ENCODE measurements at places on chromosomes 7 and 10.

DNA sequence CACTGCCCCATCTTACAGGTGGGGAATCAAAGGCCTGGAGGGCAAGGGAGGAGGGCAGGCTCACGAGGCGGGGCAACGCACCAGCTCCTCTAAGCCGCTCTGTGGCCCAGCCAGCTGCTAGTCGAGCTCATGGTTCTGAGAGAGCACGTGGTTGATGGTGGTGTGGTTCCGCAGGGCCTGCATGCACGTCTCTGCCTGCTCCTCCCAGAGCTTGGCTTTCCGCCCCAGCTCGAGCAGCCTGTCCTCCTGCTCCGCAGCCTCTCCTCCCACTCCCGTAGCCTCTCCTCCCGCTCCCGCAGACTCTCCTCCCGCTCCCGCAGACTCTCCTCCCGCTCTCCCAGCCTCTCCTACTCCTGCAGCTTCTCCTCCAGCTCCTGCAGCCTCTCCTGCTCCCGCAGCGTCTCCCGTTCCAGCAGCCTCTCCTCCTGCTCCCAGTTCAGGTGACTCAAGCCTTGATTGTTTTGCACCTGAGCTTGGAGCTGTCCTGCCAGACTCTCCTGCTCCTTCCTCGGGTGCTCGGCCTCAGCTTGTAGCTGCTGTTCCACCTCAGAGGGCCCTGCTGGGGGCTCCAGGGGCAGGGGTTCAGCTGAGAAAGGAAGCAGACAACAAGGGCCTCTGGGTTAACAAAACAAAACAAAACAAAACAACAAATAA, 19.1 kb upstream of the MTPAP start:
- H3K36me3 ChIP-seq, result no peaks in the 10 kb centered on the region
- no peaks in the 10 kb centered on the region for H3K27me3 ChIP-seq
- no peaks in the 10 kb centered on the region for H3K4me1 ChIP-seq
- no peak overlapping the region for H3K27ac ChIP-seq

DNA sequence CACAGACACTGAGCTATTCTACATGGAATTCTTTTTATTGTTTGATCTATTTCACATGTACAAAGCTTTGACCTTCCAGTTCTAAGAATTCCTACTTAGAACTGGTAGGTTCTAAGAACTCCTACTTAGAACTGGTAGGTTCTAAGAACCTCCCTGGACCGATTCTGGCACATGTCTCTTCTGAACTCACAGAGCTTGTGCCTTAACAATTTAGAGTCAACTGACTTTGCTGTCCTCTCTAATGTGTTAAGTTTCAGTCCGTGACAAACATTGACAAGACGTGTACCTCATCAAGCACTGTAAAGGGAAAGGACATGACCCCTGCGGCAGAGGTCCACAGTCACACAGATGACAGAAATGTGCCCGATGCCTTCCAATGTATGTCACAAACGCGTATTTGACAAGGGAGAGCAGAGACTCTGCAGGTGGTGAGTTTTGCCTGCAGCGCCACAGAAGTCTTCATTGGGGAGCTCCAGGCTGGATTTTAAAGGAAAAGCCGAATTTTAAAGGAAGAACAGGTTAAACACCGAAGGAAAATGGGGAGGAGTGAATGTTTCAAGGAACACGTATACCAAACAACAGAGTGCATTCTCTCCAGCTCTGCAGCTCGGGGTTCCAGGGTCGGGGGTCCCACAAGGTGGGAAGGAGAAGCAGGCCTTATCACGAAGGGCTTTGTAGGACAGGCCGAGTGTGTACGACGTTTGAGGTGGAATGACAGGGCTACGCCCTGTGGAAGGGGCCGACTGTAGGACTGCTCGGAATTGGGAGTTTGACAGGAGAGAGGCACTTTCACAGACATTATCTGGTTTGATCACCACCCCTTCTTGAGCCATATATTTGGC, 161.1 kb upstream of the KLF14 start:
- no peaks in the 10 kb centered on the region for H3K27me3 ChIP-seq
- no peaks in the 10 kb centered on the region for H3K36me3 ChIP-seq
- DNase-seq, result no peak
- H3K27ac ChIP-seq, result peak overlapping the region; percentile 91
- H3K4me1 ChIP-seq, result peaks cover 34% of the 10 kb centered on the region

DNA sequence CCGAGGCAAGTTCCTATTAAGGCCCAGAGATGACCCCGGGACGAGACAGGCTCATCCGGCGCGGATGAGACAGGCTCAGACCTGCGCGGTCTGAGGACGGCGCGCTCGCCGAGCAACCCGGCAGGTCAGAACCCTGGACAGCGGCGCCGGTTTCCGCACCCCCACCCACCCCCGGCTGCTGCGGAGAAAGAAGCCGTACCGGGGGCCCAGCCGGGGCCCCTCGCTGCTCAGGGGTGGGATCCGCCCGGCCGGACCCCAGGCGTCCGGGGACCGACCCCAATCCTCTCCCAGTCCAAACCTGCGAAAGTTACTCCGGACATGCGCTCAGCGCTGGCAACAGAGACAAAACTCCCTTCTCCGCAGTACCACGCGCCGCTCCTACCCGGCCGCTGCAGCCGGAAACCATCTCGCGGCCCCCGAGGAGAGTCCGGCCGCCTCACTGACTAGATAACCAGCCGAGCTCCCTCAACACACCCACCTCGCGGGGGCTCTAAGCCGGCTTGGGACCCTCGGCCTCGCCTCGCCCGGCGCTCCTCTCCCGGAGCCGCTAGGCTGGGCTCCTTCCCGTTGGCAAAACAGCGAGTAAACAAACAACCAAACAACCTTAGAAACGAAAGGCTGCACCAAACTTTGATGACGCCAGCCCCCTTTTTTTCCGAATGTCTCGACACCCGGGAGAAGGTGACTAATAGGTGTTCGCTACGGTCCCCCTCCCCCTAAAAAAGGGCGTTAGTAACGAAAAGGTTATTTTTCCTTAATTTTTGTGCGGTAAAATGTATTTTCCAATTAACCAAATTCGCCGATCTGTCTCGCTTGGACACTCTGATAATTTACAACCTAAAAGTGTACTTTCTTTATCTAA, 2.3 kb upstream of the DRGX start:
- peak overlapping the region; percentile 54 for H3K4me3 ChIP-seq
- no peaks in the 10 kb centered on the region for H3K4me1 ChIP-seq
- peaks cover 85% of the 10 kb centered on the region for H3K27me3 ChIP-seq
- no peak overlapping the region for H3K27ac ChIP-seq
- DNase-seq, result peak; percentile 61

DNA sequence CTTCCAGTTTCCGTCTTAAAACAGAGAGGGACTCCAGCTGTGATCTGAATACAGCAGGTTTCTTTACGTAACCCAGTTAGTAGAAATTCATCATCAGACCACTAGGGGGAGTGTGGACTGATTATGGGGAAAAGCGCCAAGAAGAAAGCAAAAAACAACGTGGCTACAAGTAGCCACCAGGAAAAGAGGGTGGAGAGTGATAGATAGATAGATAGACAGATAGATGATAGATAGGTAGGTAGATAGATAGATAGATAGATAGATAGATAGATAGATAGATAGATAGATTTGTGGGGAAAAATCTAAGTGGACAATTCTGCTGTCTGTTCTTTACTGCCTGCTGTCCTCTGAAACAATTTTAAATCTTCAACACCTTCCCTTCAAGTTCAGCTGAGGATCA, 12.7 kb upstream of the AKR1B10 start:
- DNase-seq, result no peak
- no peaks in the 10 kb centered on the region for H3K27me3 ChIP-seq
- no peaks in the 10 kb centered on the region for H3K4me1 ChIP-seq
- H3K4me3 ChIP-seq, result no peak overlapping the region
- no peak overlapping the region for H3K27ac ChIP-seq

DNA sequence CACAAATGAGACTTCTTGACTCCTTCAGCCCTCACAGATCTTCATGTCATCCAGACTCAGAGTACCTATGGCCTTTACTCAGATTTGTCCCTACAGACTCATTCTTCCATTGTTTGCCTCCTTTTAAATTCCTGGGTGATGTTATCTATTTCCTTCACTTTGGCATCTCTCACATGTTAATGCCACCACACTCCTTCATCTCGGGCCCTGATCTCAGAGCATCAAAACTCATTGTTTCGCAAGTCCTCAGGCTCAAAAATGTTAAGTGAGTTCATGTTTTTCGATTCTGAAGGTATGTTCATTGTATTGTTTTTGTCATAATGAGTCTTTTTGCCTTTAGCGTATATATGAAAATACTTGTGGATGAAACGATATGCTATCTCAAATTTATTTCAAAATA, 62.3 kb upstream of the AHR start:
- no peaks in the 10 kb centered on the region for H3K4me1 ChIP-seq
- no peaks in the 10 kb centered on the region for H3K27me3 ChIP-seq
- H3K27ac ChIP-seq, result no peak overlapping the region
- H3K4me3 ChIP-seq, result no peak overlapping the region
- no peak for DNase-seq

DNA sequence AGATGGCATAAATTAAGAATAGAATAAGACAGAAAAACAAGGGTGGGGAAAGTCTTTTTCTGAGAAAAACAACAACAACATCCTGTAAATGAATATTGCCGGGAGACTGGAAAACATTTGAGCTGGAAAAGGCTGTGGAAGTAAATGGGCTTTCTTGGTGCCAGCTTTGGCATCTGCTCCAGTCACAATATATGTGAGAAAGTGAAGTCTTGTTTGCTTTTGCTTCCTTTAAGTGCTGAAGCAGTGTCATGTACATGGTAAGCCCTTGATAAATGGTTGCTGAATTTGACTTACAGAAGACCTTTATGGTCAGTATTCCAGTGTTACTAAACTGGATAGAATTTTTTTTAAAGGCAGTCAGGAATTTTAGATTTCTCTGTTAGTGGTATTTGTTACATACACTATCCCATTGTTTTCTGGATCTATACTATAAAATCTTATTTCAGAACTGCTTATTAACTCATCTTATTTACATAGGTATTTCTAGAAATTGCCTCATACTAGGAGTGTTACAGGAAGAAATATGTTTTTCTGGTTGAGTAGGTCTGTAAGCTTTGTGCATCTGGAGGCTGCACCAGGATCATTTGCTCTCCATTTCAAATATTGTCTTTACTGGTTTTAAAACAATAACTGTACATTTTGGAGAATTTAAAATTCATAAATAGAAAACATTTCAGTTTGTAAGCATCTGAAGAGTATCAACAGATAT, 201.7 kb upstream of the FOXP2 start:
- DNase-seq, result no peak
- no peak overlapping the region for H3K27ac ChIP-seq
- H3K27me3 ChIP-seq, result no peaks in the 10 kb centered on the region
- H3K4me3 ChIP-seq, result no peak overlapping the region

- no peak for DNase-seq
- peaks cover 28% of the 10 kb centered on the region for H3K27me3 ChIP-seq
Measured at GRCh38 chr7:38978491-38978890, 782 bp downstream of the POU6F2 start.

GRCh38 chr10:86449926-86450558, 71.5 kb downstream of the WAPL start:
- no peaks in the 10 kb centered on the region for H3K27me3 ChIP-seq
- no peaks in the 10 kb centered on the region for H3K4me1 ChIP-seq
- no peak for DNase-seq

- H3K27me3 ChIP-seq, result no peaks in the 10 kb centered on the region
- H3K27ac ChIP-seq, result no peak overlapping the region
- H3K4me1 ChIP-seq, result no peaks in the 10 kb centered on the region
- no peak overlapping the region for H3K4me3 ChIP-seq
- DNase-seq, result no peak
Measured at GRCh38 chr7:134995239-134996096, 9.2 kb downstream of the AGBL3 start.

- no peaks in the 10 kb centered on the region for H3K27me3 ChIP-seq
- H3K4me1 ChIP-seq, result peaks cover 10% of the 10 kb centered on the region
- no peak for DNase-seq
- no peaks in the 10 kb centered on the region for H3K36me3 ChIP-seq
- H3K4me3 ChIP-seq, result no peak overlapping the region
Measured at GRCh38 chr7:132246591-132246990, 329.7 kb downstream of the PLXNA4 start.

- H3K27ac ChIP-seq, result peak overlapping the region; percentile 66
- H3K36me3 ChIP-seq, result no peaks in the 10 kb centered on the region
- H3K27me3 ChIP-seq, result no peaks in the 10 kb centered on the region
- peak overlapping the region; percentile 6 for H3K4me3 ChIP-seq
Measured at GRCh38 chr10:63481815-63482421, 16.1 kb upstream of the JMJD1C start.

- H3K4me1 ChIP-seq, result no peaks in the 10 kb centered on the region
- no peaks in the 10 kb centered on the region for H3K36me3 ChIP-seq
- peak; percentile 33 for DNase-seq
- peak overlapping the region; percentile 54 for H3K27ac ChIP-seq
- H3K27me3 ChIP-seq, result no peaks in the 10 kb centered on the region
Measured at GRCh38 chr7:71239586-71240268, 107.8 kb downstream of the GALNT17 start.

DNA sequence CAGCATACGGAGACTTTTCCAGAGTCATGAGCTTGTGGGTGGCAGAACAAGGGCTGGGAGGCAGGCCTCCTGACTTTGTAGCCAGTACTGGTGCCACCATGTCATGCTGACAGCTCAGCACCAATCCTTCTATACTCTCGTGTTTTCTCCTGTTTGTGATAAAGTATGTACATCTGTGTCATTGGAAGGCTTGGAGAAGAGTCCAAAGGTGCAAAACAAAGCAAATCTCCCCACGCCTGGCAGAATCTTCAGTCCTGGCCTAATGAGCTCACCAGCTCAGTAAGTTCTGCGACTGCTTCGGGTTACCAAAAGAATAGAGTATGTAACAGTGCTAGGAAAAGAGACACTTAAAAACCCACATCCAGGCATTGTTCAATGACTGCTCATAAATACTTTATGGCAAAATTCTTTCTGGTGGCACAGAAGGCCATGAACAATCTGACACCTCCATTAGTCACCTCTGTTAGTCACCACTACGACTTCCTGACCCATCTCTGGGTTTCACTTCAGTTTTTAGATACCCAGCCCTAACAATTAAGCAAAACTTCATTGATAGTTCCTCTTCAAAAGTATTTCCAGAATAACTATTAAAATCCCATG, 24.5 kb downstream of the STEAP1 start:
- no peaks in the 10 kb centered on the region for H3K4me1 ChIP-seq
- no peaks in the 10 kb centered on the region for H3K27me3 ChIP-seq
- H3K36me3 ChIP-seq, result no peaks in the 10 kb centered on the region
- DNase-seq, result no peak

GRCh38 chr7:56046721-56047445, 4.4 kb downstream of the PSPH start:
- peaks cover 6% of the 10 kb centered on the region for H3K4me1 ChIP-seq
- no peaks in the 10 kb centered on the region for H3K36me3 ChIP-seq
- no peak overlapping the region for H3K27ac ChIP-seq
- no peaks in the 10 kb centered on the region for H3K27me3 ChIP-seq
- no peak overlapping the region for H3K4me3 ChIP-seq

- peaks cover 4% of the 10 kb centered on the region for H3K36me3 ChIP-seq
- no peak overlapping the region for H3K4me3 ChIP-seq
- H3K27me3 ChIP-seq, result no peaks in the 10 kb centered on the region
- no peak overlapping the region for H3K27ac ChIP-seq
- no peaks in the 10 kb centered on the region for H3K4me1 ChIP-seq
Measured at GRCh38 chr7:85851571-85852193, 664.8 kb upstream of the SEMA3D start.

- no peaks in the 10 kb centered on the region for H3K27me3 ChIP-seq
- no peak for DNase-seq
- no peaks in the 10 kb centered on the region for H3K4me1 ChIP-seq
- no peaks in the 10 kb centered on the region for H3K36me3 ChIP-seq
- H3K27ac ChIP-seq, result no peak overlapping the region
- no peak overlapping the region for H3K4me3 ChIP-seq
Measured at GRCh38 chr7:91892821-91893340, 12.4 kb upstream of the MTERF1 start.

All from breast epithelium (tissue), 4 donors.